ENCODE measurements at places on chromosomes 1 and 21.

DNA sequence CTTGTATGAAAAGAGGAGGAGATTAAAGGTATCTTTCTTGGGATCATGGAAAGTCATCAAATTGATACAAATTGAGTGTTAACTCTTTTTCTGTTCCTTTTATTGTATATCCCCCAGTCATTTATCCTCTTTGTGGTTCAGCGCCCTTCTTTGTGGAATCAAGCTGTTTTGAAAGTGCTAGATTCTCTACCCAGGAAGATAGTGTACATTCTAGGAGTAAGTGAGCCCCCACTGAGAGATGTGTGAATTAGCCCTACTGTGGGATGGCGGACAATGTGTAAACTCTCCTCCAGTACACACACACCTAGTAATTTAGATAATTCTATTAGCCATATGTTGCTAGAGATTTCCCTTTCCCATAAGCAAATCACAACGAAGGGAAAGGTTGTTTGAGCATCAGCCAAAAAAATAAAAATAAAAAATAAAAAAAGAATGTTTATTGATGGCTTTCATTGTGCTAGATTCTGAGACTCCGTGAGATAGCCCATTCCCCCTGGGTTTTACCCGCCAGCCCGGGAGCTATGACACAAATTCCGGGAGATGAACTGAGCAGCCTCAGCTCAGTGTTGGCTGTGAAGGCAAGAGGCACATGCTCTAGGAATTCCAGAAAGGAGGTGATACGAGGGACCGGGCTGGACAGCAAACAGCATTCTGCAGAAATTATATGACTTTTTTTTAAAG lies 378.4 kb upstream of the RUNX1 start:
- DNase-seq = no peak

GRCh38 chr1:158011714-158012113 lies 18.3 kb downstream of the KIRREL1 start:
- DNase-seq = no peak

DNA sequence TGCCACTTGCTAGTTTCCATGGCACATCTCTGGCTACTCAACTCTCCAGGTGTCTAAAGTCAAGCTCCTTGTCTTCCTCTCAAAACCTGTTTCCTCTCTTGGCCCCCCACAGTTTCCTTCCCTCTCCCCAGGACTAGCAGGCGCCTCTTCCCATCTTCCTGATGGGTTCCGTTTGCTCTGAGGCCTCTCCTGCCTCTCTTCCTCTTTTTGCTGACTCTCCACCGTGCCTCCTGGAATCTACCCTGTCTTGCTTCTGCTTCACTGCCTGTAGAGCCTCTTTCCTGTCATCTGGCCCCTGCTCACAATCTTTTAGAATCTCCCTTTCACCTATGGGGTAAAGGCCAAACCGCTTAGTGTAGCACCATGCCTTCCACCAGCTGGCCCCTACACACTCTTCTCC lies 21.8 kb upstream of the LHX4 start:
- DNase-seq = no peak

DNA sequence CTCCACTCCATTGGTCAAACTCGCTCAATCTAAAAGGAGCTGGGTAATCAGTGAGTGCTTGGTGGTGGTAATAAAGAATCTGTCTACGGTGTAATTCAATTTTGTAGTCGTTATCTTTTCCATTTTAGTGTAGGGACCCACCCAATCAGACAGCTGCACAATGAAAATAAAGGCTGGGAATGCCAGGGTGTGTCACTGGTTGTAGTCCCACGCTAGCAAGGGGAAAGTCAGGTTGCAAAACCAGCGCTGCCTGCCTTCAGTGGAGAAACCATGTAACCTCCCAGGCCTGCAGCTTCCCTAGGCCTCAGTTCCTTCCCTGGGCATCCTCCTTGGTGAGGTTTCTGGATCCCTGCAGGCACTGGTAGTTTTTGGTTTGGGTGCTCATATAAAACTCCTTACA lies 49.4 kb upstream of the PPP2R5A start:
- peak; percentile 17 for DNase-seq

DNA sequence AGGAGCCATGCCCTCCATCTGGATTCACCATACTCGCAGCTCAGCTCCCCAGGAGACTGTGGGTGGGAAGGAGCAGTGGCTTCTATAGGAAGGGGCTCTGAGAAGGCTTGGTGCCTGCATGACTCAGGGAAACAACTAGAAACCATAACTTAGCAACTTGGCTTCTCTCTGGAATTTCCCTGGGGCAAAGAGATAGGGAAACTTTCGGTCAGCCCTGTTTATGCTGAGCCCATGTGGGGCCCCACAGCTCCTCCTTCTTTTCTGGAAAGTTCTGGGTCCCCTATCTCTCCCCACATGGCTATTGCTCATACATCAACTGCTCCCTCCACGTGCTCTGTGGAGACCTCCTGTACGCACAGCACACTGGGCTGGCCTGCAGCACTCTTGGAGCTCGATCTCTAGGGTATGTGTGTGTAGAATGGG lies 39.3 kb downstream of the PLEKHA6 start:
- no peak for DNase-seq

DNA sequence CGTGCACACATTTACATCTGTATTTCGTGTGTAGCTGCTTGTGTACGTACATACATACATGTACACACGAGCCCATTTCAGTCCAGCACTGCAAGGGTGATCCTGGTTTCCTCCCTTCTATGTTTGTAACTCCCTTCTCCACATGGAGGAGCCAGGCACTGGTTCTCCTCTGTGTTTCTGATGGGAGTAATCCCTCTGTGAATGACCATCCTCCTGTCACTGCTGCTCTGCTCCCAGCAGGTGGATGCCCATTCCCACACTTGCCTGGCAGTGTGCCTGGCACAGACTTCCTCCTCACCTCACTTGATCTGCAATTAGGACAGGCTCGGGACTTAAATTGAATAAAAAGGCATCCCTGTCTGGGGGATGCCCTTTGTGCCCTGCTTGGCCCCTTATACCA lies 37.1 kb downstream of the TRAPPC10 start:
- DNase-seq = no peak

- DNase-seq = no peak
These were observed 5.6 kb upstream of the COG2 start for GRCh38 chr1:230636575-230637148.

GRCh38 chr1:18264450-18265039 lies 156.9 kb downstream of the IGSF21 start:
- DNase-seq = no peak

GRCh38 chr1:36225283-36225899 lies 1.1 kb downstream of the THRAP3 start:
- no peak for DNase-seq

DNA sequence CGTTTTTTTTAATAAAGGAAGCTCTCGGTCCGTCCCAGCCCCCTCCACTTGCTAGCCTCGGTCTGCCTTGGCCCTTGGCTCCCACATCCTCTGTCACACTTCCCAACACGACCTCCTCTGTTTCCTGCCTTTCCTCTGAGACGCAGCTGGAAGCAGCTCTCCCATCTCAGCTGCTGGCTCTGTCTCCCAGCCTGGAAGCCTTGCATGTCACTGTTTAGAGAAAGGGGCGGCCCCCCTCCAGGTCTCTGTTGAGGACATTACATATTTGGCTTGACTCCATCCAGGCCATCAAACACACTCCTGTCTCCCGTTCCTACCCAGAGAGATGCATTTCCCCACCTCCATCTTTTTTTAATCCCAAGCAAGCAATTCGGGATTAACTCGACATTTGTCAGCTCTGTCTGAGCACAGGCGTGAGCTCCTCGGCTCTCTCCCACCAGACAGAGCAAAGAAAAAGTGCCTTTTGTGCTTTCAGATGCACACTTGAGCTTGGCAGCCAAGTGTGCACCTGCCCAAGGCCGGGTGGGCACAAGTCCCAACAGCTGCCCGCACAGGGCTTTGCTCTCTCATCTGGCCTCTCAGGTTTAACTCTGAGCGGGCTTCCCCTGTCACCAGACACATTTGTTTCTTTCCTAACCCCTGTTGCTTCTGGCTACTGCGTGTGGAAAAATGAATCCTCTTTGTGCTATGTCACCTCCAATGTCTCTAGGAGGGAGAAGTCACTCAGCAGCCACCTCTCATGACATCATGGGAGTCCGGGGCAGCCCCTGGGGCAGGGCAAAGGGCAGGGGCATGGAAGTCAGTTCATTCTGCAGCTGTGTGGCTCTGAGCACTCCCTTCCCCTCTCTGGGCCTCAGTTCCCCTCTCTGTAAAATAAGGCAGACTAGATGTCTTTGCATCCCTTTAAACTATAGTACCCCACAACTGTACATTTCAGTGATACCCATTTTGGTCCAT lies 108.3 kb downstream of the KCND3 start:
- DNase-seq = no peak

DNA sequence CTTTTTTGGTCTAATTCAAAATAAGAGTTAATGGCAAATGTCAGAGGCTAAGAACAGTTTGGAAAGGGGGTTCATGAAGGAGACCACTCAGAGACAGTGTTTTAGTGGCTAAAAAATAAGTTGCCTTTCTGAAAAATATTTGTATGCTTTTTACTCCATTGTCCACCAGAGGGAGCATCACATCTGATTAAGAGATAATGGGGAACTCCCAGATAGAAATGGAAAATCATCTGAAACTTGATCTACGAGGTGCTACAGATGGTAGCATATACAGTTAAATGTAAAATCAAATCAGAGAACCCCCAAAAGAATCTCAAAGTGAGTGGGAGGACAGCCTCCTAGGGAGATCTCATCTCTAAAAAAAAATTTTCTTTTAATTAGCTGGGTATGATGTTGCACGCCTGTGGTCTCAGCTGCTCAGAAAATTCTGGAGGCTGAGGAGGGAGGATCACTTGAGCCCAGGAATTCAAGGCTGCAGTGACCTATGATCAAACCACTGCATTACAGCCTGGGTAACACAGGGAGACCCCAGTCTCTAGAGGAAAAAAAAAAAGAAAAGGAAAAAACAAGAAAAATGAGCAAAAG lies 9.7 kb downstream of the SMYD3 start:
- peak; percentile 58 for DNase-seq

DNA sequence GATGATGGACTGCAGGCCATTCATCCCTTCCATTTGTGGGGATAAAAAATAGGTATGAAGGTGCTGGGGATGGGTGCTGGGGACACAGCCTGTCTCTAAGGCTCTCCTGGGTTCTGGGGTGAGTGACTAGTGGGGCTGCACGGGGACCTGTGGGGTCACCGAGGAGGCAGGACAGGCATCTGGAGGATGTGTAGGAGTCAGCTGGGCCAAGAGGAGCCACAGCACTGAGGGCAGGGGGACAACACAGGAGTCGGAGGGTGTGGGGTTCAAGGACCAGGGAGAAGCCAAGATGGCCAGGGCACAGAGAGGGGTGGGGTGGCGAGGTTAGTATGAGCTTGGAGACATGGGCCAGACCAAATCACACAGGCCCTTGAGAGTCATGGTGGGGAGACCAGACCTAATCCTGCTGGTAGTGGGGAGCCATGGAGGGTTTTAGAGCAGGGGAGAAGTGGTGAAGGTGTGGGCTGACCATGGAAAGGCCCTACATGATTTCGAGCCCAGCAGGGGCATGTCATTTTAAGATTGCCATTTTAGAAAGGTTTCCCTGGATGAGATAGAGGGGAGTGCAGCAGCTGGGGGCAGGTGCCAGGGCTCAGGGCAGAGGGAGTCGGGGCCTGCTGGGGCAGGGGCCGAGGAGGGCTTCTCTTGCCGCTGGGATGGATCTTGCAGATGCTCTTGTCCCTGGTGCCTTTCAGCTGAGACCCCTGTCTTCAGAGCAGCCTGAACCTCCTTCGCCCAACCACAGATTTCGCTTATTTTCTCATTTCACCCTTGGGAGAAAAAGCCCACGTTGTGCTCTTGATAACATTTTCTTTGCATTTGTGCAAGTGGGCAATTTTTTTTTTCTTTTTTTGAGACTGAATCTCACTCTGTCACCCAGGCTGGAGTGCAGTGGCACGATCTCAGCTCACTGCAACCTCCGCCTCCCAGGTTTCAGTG lies 22.7 kb downstream of the SERINC2 start:
- DNase-seq = no peak

DNA sequence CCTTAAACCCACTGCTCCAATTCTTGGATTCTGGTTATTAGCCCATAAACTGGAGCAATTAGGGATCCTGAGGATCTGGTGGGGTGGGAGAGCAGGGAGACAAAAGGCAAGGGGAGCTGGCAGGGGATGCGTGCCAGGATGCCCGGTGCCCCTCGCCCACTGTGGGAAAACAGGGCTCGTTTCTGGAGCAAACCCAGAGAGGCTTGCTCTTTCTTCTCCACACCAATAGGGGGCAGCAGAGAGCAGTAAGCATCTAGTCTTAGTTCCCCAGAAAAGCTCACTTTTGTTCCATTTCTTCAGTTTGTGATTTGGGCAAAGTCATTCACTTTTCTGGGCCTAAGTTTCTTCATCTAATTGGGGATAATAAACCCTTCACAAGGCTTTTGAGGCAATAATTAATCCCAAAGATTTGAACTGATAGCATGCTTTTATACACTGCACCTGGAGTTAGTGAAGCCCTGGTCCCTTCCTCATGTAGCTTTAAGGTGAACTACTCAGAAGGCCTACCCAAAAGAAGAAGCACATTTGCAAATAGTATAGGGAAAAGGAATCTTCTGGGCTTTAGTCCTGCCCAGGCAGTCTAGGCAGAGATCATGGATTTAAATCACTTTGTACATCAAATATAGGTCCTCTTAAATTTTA lies 160.6 kb upstream of the USP24 start:
- peak; percentile 23 for DNase-seq

GRCh38 chr1:233253832-233254331 lies 41.6 kb downstream of the PCNX2 start:
- peak; percentile 65 for DNase-seq

GRCh38 chr1:173467426-173467825 lies 9.7 kb upstream of the PRDX6 start:
- no peak for DNase-seq

DNA sequence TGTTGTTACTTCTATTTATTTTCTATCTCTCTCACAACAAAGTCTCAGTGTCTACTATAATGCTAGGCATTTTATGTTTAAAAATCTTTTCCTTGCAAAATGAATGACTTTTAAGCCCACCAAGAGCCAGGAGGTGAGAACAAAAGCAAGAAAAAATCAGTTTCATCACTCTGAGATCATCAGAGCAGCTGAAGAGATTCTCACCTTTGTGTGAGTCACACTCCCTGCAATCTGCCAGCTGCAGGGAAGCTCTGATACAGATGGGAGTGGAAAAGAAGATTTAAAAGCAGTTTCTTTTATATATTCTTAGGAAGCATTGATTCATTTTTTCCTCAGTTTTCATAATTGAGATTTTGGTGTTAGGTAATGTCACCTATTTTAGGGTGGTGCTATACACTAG lies 107.6 kb downstream of the LHX9 start:
- peak; percentile 9 for DNase-seq

- peak; percentile 35 for DNase-seq
These were observed 430 bp downstream of the WASF2 start for GRCh38 chr1:27489501-27489972.
